ENCODE measurements at places on chromosomes 5 and 9.

- DNase-seq = no peak
Observed at GRCh38 chr5:175813943-175814630, 57.3 kb upstream of the CPLX2 start.

DNA sequence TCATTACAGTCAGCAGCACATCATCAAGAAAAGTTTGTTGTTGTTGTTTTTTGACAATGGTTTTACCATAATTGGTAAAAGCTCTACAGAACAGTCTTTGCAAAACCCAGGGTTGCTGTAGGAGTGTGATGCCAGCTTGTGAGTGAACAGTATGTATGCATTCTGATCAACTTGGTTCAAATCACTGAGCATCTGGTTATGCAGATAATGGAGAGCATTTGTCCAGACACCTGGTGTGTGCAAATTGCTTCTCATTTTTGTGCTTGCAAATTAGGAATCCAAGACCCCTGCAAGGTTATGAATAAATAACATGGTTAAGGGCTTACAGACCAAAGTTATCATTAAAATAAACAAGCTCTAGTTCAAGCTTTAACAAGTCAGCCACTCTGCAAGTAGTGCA, 448.7 kb upstream of the ACTBL2 start:
- no peak for DNase-seq

- DNase-seq = no peak
Observed at GRCh38 chr5:59126708-59127573, 544.1 kb downstream of the RAB3C start.

- DNase-seq = no peak
Observed at GRCh38 chr5:78569441-78569840, 79.1 kb downstream of the LHFPL2 start.

DNA sequence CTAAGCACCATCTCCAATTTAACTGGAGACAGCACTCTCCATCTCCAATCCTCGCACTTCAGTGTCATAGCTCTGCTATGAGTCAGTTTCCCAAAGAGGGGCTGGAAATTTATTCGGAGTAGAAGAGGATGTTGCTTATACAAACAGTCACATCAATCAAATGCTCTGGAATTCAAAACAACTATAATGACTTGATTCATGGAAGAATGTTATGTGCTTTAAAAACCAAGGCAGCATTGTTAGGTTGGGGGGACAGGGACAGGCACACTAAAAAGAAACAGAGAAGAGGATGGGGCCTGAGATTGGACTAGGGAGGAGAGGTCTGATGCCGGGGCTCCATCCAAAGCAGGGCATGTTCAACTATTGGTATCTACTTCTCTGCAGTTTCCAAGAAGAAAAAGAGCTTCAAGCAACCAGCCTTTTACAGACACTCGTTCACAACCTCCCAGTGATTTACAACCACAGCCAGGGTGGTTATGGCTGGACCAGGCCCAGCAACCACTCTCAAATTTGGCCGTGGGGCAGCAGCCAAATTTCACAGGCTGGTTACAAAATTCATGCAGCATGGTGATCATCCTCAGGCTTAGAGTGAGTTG, 117.5 kb upstream of the ZNF366 start:
- no peak for DNase-seq

DNA sequence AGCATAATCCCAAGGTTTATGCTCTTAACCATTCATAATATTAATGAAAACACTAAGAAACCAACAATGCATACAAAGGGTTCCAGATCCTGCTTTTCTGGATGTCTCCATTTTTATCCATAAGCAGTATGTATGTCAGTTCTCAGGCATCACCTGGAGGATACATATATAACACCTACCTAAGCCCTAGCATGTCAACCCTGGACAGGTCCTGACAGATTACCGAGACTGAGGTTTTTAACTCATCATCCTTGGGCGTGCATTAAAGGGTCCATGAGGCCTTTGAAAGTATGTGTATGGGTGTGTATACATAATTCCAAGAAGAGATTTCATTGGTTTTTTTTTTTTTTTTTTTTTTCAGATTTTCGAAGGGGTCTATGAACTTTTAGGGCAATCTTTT, 70.6 kb downstream of the SH3TC2 start:
- DNase-seq = no peak

GRCh38 chr5:40486437-40487275, 193.1 kb upstream of the PTGER4 start:
- no peak for DNase-seq

DNA sequence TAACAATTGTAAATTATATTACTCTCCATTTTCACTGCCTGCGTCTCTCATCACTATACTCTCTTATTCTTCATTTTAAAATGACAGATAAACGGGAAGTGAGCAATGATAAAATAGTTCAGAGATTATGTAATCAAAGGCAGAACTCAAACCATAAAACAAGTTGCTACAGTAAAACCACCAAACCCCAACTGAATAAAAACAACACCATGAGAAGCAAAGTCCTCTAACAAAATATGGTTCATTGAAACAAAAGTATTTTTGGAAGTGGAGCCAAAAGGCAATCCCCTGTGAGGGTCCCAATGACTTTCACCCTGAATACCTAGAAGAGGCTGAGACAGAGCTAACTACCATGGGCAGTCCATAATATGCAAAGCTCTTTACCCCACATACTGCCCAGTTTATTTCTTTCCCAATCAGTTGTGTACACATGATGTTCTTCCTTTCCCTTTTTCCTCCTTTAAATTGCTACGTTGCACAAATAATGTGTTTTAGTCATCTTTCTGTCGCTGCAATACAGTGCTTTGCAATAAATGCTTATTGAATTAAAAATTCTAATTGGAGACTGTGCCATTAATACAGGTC, 64.0 kb upstream of the PTGER4 start:
- no peak for DNase-seq

- no peak for DNase-seq
Observed at GRCh38 chr5:4674166-4674565, 466.0 kb upstream of the ADAMTS16 start.

- no peak for DNase-seq
Observed at GRCh38 chr5:19886123-19886917, 101.7 kb downstream of the CDH18 start.

DNA sequence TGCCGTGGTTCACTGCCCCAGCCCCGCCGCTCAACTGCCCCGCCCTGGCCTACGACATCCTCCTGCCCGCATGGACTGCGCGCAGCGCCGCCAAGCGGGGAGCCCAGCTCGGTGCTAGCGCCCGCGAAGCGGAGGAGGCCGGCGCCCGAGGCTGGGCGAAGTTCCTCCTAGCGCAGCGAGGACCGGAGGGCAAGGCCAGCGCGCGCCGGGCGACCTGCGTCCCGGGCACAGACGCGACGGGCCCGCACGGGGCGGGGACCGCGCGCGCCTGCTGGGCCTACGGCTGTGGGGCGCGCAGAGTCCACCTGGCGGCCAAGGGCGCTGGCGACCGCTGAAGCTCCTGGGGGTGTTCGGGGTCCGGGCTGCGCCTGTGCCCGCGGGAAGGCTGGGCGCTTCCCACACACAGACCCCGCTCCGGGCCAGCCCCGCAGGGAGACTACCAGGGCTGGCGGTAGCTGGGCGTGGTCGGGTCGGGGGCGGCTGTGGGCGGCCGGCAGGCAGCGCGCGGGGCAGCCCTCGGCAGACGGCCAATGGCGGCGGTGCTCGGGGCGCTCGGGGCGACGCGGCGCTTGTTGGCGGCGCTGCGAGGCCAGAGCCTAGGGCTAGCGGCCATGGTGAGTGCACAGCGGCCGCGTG, at the start of gene PCBD2:
Gene PCBD2, plus strand, starts transcription at position 522 of the 636 bp plus-strand sequence. Its CDS starts 9 bp downstream, at position 531.
- peak; percentile 78 for DNase-seq

- DNase-seq = no peak
Observed at GRCh38 chr5:98927242-98927988, 1.4 kb downstream of the CHD1 start.

DNA sequence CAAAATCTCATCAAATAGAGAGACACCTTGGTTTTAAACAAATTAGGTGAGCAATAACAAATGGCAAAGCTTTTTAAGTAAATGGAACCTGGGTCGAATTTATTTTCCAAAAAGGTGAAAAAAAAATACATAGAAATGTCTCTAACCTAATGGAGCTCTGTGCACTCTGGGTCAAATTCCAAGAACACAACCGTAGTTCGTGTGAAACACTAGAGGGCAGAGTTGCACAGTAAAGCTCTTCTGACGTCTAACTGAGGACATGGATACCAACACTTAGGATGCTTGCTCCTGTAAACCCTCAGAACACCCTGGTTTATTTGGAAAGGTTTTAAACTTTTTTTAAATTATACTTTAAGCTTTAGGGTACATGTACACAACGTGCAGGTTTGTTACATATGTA, 18.9 kb downstream of the MARCHF11 start:
- DNase-seq = peak; percentile 83

- no peak for DNase-seq
Observed at GRCh38 chr9:27206041-27206440, 90.9 kb downstream of the EQTN start.

DNA sequence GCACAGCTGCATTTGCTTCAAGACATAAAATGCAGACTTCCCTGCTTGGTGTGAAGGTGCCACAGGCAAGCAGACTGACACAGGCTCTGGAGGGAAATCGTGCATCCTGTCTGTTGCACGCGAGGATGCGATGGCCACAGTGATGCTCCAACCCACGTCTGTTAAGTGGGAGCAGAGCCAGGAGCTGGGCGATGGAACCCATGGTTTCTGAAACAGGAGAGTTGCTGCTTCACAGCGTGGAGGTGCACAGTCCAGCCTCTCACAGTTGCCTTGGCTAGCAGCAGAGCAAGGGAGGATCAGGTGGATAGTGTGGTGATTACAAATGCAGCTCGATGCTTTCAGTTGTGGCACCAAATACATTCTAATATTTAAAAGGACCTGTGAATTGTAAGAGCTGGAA, 108.8 kb downstream of the TENT4A start:
- no peak for DNase-seq

- no peak for DNase-seq
Observed at GRCh38 chr5:34039398-34040157, 3.4 kb downstream of the C1QTNF3 start.
